ENCODE measurements at places on chromosomes 7 and 10.

DNA sequence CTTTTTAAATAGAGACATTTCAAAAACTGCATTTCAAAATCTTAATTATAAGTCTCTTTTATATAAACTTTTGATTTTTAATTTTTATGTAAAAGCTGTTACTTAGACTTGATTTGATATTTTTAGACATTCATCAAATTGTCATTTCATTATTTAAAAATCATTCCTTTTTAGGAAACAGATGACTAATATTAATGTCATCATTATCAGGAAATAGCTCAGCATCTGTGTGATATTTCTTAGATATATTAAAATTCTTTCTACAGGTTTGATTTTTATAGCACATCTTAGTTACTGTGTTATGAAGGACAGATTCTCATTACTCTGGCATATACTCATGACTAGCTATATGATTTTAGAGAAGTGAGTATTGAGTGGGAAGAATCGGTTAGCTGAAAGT lies 17.2 kb downstream of the RUNDC3B start:
- no peak for DNase-seq

DNA sequence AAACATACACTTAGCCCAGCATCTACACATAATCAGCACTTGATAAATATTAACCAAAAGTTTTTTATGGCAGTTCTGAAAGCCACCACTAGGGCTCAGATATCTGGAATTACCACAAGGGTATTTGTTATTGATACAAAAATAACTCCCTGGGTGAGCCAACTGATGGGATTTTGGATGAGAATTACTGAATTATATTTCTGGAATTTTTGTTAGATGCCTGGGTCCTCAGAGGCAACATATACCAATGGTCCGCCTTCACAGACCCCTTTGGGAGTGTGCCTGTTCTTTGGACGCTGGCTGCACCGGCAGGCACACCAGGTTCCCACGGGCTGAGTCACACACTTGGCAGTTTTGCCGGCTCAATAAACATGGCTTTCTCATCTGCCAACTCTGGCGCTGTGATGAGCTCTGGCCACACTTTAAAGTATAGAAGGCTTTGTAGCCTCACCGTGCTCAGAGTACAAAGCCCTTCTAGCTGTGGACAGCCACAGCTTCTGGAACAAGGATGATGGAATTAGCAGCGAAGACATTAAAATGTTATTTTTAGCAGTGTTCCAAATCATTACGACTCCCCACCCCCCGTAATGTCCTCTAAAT lies 24.5 kb upstream of the EEPD1 start:
- no peak for DNase-seq

GRCh38 chr10:7030134-7030855 lies 380.5 kb downstream of the SFMBT2 start:
- no peak for DNase-seq

GRCh38 chr7:103011650-103012049 lies 62.9 kb downstream of the FBXL13 start:
- DNase-seq: no peak

- DNase-seq: peak; percentile 24
Observed at GRCh38 chr10:123241391-123242141, 87.4 kb downstream of the BUB3 start.

- DNase-seq: no peak
Observed at GRCh38 chr7:3844540-3845151, 543.6 kb downstream of the SDK1 start.

DNA sequence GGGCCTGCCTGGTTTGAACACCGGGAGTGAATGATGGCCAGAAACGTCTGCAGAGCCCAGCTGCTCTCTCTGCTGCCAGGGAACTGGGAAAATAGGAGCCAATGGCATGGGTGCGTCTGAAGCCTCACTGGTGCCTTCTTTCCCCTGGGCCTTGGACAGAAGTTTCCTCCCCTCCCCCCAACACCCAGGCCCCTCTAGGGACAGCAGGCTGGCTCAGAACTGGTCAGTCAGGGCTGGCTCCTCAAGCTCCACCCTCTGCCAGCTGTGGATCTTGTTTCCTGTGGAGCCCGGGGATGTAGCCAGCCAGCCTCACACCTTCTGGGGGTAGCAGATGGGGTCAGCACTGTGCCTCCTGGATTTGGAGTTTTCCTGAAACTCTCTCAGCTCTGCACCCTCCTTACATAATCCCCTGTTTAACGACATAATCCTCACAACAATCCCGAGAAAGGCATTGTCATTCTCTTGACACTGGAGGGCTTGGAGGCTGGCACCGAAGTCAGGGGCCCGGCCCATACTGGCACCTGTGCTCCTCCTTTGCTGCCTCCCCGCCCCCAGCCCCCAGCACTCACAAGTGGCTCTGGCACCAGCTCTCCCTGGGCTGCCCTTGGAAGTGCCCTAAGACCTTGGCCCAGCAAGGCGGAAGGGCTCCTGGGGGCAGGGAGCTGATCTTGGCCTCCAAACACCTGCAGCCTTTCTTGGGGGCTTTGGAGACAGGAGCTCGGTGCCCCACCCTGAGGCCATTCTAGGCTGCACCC lies 5.7 kb downstream of the LDB3 start:
- no peak for DNase-seq

DNA sequence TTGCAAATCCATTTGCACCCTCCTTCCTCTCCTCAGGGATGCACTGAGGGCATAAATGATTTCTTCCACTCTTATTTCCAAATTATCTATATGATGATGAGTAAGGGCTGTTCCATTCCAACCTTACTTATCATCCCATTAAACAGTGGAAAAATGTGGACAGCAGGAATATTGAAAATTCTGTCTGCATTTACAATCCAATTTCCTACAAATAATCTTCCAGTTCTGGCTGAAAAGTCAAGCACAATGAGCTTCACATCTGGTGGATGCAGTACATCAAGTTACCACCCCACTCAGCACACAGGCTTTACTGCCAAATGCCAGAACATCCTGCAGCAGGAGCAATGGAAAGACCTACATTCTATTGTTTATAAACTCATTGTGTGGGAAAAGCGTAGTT lies 345.0 kb upstream of the STEAP1 start:
- no peak for DNase-seq

- no peak for DNase-seq
Observed at GRCh38 chr7:113582471-113582870, 336.3 kb downstream of the PPP1R3A start.

DNA sequence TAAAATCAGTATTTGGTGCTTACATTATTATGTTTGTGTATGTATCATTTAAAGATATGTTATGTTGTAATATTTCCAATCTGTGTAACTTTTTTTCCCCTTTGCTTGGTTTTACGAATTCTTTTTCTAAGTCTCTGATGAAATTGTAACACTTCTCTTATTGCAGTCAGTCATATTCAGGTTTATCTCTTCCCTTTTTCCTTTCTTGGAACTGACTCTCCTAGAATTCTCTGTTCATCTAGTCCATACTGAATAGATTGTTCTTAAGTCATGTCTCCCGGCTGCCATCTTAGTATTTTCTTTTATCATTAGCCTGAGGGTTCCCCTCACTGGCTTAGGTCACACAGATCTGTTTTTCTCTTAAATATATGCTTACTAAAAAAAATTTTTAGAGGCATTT lies 44.6 kb downstream of the PHTF2 start:
- no peak for DNase-seq

DNA sequence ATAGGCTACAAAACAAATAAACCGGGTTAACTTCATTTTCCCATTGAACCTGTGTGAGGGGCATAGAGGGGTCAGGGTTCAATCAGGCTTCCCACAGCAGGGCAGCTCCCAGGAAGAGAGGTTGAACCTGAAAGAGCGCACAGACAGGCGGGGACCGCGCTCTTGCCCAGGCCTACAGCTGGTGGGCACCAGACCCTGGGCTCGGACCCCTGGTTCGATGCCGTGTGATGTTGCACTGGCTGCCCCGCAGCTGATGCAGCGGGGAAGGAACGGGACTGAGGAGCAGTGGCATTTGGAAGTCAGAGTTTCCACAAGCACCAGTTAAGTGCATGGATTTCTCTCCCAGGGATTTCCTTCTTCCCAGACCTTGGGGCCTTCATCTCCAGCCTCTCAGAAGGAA lies 72.6 kb upstream of the INSIG1 start:
- no peak for DNase-seq

DNA sequence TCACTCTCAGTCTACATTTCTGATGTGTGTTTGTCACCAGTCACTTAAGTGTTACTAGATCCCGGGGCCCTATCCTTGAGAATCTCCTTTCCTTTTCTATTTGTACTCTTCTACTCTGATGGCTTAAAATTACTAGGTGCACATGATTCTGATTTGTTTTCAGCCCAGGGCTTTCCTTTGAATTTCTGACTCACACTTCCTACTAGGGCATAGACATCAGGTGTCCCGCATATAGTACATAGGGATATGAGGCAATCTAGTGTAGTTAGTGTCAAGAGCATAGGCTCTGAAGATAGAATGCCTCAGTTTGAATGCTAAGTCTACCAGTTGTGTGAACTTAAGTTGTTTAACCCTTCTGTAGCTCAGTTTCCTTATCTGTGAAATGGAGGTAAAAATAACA lies 49.4 kb upstream of the LRRN3 start:
- DNase-seq: no peak

DNA sequence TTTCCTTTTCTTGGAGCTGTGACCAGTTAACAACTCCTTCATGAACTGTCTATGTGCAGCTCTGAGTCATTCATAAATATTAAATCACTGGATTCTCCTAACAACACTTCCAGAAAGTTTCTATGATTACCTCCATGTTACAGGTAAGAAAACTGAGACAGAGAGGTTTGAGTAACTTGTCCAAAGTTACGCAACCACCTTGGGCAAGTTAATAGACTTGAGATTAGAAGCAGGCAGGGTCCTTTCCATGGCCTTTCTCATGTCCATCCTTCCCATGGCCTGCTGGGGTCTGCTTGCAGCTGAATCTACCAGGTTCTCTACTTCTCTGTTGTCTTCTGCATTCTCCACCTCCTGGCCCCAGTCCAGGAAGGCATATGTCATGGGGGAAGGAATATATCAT lies 648.8 kb upstream of the MKI67 start:
- DNase-seq: no peak

DNA sequence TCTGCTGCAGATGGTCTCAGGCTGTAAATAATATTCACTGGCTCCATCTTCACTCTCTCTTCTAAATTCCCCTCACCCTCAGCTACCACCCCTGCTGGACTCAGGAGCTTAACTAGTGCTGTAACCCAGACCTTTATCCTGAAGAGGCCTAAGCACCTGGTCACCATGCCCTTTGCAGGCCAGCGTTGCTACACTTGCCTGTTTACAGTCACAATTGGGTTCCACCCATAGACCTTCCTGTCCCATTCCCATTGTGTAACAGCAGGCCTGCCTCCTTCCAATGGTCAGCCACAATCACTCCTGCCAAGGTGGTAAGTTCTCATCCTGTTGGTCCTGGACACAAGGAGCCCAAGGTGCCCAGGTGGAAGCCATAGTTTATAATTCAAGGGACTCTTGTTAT lies 85.9 kb upstream of the IFRD1 start:
- DNase-seq: no peak

- DNase-seq: no peak
Observed at GRCh38 chr7:80385508-80385907, 126.4 kb downstream of the GNAT3 start.

- no peak for DNase-seq
Observed at GRCh38 chr10:103637927-103638557, 144.5 kb downstream of the NEURL1 start.

DNA sequence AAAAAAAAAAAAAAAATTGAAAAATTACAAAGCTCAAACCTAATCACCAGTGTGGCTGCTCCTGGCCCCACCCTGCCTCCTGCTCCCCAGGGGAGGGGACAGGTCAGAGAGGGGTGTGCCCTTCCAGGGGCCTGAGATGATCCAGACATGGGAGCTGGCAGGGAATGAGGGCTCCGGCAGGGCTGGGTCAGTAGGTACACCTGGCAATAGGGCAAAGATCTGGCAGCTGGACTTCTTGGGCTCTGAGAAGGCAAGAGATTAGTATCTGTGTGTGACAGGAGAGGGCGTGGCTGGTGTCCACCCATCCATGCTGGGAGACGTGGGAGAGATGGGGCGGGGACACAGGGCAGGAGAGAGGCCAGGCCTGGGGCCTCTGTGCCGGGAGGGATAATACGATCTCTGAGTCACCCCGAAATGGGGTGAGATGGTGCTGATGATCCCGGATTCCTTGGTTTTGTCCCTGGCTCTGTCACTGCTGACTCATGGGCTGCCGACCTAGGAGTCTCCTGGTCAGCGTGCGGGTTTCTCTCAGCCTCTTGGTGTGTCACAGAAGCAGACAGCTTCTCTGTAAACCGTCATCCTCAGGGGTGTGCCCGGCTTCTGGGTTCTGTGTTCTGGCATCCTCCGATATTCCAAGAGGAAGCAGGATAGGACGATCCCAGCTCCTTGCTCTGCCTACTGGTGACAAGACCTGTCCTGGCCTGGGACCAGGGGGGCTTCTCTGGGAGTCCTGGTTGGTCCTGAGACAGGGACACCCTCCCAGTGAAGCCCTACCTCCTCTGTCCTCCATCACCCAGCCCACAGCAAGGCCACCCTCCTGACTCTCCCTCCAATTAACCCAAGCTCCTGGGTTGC lies 8.2 kb upstream of the CLDN4 start:
- DNase-seq: no peak

- no peak for DNase-seq
Observed at GRCh38 chr10:48390933-48391845, 84.7 kb downstream of the MAPK8 start.

DNA sequence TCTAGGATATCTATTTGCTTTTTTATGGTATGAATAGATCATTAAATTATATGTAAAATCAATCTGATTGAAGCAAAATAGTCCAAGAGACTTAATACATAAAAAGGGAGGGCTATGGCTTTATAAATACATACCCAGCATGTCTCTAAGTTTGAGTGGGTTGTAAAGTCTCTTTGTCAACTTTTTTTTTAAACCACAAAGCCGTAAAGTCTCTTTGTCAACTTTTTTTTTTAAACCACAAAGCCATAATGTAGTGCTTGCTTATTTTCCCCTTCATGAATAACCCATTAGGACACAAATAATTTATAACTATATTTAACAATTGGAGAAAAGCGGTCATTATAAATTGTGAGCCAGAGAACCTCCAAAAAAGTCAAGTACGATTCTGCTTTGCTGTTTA lies 5.7 kb downstream of the HECTD2 start:
- no peak for DNase-seq

GRCh38 chr10:128382225-128382624 lies 256.0 kb upstream of the MKI67 start:
- no peak for DNase-seq

DNA sequence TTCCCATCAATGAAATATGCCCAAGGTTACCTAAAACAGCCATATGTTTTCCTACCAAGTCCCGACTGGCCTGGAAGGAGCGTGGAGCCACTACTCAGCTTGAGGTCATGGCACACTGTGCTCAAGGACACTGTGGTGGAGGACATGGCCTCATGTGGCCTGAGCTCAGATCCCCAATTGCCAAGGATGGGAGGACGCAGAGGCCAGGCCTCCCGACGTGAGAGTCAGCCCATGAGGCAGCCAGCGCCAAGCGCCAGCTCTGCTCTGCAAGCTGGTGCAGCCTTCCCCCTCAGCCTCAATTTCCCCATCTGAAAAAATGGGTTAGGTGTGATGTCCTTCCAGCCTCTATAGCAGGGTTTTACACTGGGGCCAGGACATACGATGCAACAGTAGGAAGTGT lies 302.6 kb downstream of the CALN1 start:
- DNase-seq: no peak
